NCI-H524 (cell line): ENCODE measurements at places on chromosomes 7 and 10.

GRCh38 chr7:1026721-1027161, 17.6 kb upstream of the GPR146 start:
- no peak for DNase-seq

DNA sequence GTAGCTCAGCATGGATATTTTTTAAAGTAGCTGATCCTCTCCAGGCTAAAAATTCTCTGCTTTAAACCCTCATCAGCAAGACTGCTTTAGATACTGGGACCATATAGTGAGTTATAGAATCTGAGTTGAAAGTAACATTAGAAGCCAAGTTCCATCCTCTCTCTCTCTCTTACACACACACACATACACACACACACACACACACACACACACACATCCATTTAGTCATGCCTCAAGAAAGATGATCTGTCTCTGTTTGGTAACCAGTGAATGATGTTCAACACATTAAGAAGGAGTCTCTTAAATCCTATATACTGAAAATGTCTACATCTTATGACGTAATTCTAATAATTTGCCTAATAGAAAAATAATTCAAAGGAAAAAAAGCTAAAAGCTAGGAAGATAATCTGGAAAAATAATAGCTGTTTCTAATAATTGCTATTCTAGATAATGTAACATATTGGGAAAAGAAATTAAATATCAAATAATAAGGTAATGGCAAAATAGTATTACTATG, 16.9 kb upstream of the ATP6V0A4 start:
- DNase-seq, result no peak

- DNase-seq, result no peak
Measured at GRCh38 chr10:13758312-13758711, 171.5 kb downstream of the PRPF18 start.

DNA sequence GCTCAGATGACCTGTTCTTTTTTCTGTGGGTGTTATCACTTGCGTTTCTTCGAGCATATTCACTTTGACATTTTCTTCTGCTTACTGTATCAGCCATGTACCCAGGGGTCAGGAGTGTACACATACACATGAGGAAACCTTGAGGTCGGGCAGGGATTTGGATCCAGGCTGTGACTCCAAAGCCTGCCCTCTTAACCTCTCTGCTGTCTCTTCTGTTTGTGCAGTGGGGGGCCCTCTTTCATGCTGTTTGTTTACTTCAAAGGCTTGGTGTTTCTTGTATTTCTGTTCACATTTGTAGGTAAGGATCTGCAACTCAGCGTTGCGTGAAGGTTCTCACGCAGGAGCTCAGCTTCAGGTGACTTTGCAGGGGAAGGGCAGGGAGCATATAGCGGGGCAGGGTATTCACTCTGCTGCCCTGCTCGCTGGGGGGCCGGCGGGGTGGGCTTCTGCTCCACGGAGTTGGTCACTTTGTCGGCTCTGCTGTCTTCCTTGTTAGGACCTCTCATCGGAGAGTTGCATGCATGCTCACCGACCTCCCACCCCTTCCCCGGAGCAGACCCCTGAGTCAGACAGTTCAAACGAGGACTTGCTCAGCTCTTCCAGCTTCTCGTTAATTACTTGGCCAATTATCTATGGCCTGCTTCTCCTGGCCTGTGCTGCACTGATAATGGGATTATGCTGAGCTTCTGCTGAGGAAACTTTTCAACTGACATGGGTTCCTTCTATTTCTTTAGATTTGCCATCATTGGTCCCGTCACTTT, 77.5 kb downstream of the SDK1 start:
- no peak for DNase-seq

DNA sequence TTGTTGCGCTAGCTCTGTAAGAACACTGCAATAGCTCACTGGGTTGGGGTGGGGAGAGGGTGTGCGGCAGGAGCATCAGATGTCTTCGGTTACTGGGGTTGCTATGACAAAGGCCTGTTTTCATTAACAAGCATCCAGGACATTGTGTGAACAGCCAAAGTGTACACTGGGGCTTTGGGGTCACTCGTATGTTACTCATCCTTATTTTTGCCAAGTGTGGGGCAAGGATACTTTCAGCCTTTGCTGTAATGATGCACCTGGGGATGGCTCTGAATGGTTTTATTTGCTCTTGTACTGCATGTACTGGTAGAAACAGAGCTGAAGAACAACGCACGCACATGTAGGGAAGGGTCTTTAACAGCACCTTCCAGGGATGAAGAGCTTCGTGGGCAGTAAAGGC, 73.0 kb upstream of the AFAP1L2 start:
- no peak for DNase-seq

DNA sequence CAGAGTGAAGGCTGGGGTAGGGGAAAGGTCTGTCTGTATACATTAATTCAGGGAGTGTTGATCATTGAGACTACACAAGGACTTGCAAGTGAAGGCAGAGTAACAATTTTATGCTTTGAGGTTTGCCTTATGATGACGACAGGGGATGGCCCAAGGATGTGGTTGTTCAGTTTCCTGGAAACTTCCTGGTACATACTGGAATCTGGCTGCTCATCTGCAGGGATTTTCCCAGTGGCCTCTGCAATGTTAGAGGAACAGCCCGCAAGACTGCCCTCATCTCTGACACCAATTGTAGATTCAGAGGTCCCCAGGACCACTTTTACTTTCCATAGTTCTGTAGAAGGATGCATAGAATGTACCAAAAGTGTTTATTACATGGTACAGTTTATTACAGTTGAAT, 189.6 kb downstream of the TMEM178B start:
- DNase-seq, result no peak

DNA sequence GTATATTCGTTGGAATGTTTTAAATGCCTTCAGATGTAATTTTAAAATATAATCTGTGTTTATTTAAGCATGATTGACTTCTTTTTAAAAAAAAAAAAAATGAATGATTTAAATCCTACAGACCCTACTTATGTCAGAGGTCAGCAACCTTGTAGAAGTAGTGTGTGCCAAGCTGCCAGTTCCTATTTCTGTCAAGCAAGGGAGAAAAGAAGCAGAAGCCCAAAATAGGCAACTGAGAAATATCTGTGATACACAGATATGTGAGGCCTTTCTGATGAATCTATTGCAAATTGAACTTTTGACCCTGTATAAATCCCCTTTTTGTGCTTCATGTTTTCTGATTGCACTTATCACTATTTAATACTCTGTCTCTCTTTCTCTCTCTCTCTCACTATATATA, 199.5 kb downstream of the LRRN3 start:
- DNase-seq, result no peak

GRCh38 chr10:127738512-127739424, 1.8 kb downstream of the FOXI2 start:
- DNase-seq, result no peak

DNA sequence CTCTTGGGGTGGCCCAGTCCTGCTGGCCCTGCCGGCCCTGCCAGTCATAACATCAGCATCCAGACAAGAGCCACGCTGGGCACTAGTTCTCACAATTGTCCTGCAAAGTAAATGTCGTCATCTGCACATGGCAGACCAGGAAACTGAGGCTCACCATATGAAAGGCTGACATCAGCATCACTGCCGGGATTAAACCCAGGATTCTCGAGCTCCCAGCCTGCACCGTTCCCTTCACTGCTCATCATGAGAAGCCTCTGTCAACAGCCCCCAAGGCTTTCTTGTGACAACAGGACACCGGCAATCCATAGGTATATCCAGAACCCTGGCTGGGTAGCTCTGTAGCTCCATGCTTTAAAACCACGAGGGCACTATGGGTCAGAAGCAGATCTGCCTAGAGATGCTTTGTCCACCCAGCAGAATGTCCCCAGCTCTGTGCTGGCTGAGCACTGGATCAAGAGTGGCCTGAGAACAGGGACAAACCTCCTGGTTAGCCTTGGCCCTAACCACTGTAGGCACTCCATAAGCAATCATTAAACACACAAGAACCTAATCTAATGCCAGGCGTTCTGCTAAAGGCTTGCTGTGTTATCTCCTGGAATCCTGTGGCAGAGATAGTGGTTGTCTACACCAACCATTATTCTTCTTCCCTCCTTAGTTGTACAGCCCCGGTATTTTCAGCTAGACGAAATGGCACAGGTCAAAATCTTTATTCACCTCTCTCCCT, 41.2 kb upstream of the C10orf71 start:
- DNase-seq, result no peak

DNA sequence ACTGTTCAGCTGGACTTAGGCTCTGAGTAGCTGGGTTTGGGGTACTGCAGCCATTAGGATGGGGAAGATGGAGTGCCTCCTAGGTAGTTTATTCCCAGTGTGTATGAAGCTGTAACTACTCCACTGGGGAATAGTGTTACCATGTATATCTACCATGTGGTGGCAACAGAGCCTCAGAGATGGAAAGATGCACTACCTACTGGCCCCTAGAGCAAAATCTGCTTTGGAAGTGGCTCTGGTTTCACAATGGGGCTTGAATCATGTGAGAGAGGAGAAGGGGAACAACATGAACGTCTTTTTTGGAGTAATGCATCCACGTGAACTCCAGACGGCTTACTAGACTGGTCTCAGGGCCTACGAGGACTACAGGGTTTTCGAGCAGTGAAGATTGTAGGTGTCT, 167.3 kb downstream of the CALCR start:
- DNase-seq, result no peak

- DNase-seq, result no peak
Measured at GRCh38 chr7:24899905-24900304, 80.1 kb downstream of the OSBPL3 start.
